ENCODE measurements at places on chromosomes 12 and 14.

DNA sequence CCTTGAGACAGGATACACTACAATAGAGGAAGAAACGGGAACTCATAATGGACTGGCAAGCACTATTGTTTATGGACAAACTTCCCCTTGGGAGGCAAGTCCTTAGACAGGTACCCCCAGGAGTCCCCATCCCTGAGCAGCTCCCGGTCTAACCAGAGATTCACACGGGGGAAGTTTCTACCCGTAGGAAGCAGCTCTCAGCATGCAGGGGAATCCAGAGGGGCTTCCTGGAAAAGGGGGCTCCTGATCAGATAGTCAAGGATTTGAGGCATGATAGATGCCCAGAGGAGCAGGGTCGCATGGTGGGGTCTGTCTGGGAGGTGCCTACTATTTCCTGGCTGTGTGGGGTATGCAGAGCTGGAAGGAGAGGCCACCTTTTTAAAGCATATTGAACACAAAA is 282.4 kb upstream of the RTL1 start:
- DNase-seq: no peak

GRCh38 chr12:14057895-14058294 is 76.5 kb upstream of the GRIN2B start:
- DNase-seq: no peak

- peak; percentile 68 for DNase-seq
These were observed 3.3 kb upstream of the NTF3 start for GRCh38 chr12:5428332-5429221.

DNA sequence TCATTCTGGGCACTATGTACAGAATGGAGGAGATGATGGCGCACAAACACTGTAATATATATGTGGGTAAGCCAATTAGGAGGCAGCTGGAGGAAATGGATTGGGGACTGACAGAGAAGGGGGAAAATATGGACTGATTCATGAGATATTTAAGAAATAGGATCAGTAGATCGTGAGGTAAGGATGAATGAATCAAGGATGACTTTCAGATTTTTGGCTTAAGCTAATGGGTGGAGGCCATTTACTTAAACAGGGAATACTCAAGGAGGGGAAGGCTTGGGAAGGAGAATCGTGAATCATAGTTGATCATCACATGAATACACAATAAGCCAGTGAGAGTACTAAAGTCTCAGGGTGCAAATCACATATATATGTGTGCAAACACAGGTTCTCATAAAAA is 11.2 kb upstream of the GNPNAT1 start:
- DNase-seq: peak; percentile 87

- DNase-seq: peak; percentile 38
These were observed 556.7 kb upstream of the FBXO33 start for GRCh38 chr14:39988939-39989338.

DNA sequence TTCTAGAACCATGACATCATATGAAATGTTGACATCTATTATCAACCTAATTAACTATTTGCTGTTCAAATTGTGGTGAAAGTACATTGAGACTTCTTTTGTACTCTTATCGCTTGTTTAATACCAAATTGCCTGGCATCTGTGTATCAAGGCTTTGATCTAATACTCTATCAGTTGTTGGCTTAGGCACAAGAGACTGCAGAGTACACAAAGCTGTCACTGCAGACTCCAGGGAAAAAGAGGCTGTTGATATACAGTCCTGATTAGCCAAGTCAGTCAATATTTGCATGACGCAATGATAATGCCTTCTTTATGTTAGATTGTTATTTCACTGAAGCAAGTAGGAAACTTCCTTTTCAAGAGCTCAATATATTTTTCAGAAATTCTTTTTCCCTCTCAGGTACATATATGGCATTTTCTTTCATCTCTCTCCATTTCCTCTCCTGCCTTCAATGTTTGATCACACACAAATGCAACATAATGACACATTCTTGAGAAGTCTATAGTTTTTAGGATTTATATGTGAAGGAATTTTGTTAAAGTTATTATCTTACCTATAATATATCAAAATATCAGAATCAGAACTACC is 32.3 kb upstream of the PTCSC3 start:
- DNase-seq: no peak

- DNase-seq: no peak
These were observed 62.7 kb upstream of the CHGA start for GRCh38 chr14:92860049-92860840.

DNA sequence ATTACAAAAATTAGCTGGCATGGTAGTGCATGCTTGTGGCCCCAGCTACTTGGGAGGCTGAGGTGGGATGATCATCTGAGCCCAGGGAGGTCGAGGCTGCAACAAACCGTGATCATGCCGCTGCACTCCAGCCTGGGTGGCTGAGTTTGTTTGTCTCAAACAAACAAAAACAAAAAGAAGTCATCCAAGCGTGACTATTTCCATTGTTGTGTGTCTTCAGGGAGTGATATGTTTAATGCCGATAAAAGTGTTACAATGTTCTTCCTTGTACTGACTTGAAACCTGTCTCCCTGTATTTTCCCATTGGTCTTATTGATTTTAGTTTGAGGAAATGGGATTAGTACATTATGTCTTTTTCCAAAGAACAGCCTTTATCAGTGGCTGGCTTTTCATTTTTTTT is 75.6 kb upstream of the USP44 start:
- no peak for DNase-seq

DNA sequence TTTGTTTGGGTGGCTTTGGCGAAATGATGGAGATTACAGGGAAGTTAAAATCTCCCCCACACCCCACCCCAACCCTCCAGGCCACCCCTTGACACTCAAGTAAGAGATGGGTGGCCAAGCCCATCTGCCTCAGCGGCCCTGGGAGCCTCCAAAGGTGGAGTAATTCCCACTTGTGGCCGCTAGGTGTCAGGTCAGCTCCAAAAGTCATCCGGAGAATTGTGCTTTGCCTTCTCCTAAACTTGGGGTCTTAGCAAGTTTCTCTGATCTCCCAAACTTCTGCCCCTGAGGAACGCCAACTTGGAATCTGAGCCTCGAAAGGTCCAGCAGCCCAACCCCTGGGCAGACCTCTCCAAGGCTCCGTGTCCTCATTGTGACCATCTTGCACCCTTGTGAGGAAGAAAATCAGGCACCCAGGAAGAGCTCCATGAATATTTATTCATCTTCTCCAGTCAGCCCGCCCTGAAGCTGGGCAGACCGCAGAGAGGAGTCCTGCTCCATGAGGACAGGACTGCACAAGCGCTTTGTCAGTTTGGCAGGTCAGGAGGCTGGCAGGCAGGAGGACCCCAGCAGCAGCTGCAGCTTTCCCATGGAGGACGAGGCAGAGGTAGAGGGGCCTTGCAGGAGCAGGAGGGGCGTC is 46.7 kb downstream of the LRRC74A start:
- DNase-seq: peak; percentile 39

GRCh38 chr12:51814311-51815088 is 34.0 kb downstream of the FIGNL2 start:
- DNase-seq: peak; percentile 78

DNA sequence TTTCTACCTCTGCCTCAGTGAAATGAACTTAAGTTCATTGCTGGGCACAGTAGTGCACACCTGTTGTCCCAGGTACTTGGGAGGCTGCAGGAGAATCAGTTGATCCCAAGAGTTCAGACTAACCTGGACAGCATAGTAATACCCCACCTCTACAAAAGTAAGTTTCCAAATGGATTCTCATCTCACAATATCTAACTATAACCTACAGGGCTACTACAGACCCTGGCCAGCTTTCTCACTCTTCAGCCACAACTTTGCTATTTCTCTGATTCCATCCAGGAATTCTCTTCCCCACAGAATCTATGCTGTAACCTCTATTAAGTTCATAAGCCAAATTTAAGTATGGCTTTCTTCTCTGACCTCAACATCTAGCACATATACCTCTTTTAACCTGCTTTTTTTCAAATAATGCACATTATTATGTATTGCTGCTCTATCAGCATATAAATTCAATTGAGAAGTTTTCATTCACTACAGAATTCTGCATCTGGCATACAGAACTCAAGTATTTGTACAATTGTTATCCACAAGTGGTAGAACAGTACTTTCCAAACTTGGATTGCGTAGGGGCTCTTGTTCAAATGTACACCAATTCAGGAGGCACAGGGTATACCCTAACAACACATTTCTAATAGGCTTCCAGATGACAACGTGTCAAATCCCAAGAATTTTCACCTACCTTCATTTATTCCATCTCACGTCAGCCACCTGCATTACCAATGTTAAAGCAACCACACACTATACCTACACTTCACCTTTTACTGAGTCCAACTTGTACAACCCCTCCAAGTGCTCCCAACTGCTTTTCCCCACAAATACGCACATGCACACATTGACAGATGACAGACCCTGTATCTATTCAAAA is 3.8 kb downstream of the RPS29 start:
- no peak for DNase-seq

- no peak for DNase-seq
These were observed 713.2 kb downstream of the FLRT2 start for GRCh38 chr14:86243158-86243557.

DNA sequence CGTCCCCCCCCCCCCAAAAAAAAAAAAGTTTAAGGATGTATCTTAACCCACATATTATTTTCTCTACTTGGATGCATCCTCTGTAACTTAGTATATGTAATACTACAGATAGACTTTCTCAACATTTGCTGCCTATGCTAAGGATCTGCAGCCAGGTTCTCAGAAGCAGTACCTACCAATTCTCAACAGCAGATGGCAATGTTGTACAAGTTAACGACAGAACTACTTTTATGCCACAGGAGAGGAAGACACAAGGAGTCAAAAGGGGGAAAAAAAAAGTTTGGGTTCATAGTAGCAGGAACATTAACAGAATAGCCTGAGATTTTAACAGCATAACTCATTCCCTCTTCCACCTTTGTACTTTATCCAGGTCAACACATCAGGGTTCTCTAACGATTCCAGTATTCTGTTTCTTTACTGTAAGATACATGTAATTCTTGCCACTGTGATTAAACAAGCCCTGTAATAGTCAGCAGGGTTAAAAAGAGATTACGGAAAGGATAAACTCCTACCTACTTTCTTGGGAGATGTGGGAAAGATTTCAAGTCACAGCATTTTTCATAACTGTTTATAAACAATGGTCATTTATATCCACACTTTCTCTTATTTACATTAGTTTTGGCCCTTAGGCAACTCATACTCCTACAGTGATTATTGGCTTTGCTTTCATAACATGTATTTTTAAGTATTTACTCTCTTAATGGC is 5.7 kb upstream of the NEK9 start:
- DNase-seq: peak; percentile 71

DNA sequence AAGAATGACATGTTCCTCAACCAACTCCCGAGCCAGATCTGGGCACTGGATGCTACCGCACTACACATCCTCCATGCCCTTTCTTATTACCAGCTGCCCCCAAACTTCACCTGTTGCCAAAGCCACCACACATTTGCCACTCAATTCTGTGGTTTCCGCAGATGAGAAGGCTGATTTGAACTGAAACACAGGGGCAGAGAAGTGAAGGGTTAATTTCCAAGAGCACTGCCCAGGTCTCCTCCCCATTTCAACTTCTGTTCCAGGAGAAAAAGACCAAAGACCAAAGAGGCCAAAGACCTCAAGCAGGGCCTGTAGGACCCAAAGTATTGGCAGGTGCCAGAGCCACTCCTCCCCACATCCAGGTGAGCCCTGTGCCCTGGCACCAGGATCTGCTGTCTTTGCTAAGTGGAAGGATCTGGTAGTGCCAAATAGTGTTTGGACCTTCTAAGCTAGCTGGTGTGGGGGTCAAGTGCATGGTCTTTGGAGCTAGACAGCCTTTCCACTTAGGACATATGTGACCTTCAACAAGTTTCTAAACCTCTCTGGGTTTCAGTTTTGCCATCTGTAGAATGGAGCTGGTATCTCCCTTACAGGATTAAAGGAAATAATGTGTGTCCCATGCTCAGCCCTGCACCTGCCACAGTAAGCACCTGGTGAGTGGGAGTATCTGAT is 8.0 kb downstream of the DHRS1 start:
- DNase-seq: no peak

DNA sequence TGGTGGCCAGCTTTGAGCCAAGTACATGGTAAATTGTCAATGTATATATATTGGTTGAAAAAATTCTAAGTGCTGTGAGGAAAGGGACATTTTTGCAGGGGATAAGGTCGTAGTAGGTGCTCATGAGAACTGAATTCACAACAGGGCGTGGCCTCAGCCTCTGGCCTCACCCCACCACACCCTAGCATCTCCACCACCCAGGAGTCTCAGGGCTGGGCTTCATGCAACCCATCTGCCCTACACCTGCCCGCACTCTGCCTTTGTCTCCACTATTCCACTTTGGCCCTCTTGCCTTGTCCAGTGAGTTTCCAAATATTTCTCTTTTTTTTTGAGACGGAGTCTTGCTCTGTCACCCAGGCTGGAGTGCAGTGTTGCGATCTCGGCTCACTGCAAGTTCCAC is 22.1 kb upstream of the AQP2 start:
- no peak for DNase-seq

DNA sequence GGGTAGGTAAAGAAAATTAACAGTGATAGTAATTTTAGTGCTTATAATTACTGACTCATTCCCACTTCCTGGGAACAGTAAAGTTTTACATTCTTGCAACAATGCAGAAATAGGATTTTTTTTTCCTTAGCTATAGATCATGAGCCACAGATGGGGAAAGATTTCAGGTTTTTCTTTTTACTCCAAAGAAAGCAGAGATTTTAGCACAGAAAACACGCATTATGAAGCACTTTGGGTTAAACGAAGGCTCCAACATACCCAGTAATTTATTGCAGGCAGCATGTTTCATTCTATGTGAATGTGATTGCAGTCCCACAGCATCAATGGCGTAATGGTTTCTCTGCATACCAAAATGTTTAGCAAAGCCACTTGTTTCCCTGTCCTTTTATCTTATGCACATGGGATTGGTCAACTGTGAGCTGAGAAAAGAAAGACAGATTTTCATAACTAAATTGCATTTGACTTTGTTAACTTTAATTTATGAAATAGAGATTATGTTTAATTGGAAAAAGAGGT is 124.6 kb upstream of the E2F7 start:
- DNase-seq: peak; percentile 92

DNA sequence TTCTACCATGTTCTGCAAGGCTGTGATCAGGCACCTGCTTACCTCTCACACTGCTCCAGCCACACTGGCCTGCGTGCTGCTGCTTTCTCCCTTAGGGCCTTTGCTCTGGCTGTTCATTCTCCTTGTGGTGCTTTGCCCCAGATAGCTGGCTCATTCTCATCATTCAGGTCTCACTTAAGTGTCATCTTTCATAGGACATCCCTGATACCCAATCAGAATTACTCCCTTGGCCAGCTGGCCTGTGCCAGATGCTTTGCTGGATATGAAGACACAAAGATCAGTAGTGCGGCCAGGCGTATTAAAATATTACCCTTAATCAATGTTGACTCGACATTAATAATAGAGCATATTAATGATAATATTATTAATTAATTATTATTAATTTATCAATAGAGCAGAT is 143.8 kb upstream of the FGD4 start:
- DNase-seq: no peak

DNA sequence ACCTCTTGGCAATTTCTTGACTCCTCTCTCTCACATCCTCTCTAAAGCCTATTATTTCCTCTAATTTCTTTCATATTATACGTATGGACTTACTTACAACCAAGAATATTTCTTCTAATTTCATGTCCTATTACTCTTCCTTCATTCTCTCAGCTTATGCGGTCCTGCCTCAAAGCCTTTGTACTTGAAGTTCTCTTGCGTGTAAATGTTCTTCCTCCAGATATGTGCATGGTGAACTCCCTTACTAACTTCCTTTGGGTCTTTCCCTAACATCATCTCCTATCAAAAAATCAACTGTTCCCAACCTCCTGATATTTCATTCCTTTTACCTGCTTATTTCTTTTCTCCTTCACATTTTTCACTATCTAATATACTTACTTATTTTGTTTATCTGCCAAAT is 23.1 kb downstream of the DNAL1 start:
- no peak for DNase-seq

All from fibroblast of skin of back (primary cell).